Progenitor cell of endocrine pancreas (in vitro differentiated cells): ENCODE measurements at places on chromosomes 2 and 18. TPM values are rescaled to one million over a fixed set of nuclear protein-coding genes. Genes with fewer than 3 reads are reported as not detected.

Gene DLGAP1
- total RNA-seq = 16.7 and 18.3 TPM in 2 replicates

Gene RTP5
- total RNA-seq = not detected in 2 replicates

Gene PLEKHB2
- 38.8 and 40.9 TPM in 2 replicates for total RNA-seq

Gene CEBPZ
- total RNA-seq = 48.4 and 49.0 TPM in 2 replicates

Gene MEP1B
- total RNA-seq = not detected in 2 replicates
